ENCODE measurements at places on chromosomes 12 and 14. TPM values are rescaled to one million over a fixed set of nuclear protein-coding genes. Genes with fewer than 3 reads are reported as not detected.

The INSM2 gene
- total RNA-seq: not detected

The CCDC77 gene
- total RNA-seq: 14.4 TPM

DNA sequence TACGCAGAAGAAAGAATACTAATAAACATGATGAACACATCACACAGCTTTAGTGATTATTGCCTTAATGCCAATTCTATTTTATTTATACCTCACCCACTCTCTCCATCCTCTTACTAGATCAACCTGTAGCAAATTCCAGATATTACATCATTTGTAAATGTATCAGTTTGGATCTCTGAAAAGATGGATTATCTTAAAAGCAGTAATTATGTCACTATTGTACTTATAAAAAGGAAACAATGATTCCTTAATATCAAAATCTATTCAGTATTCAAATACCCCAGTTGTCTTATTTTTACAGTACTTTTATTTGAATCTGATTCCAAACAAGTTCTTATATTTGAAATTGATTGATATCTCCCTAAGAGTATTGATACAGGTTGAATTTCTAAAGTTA lies 892.8 kb upstream of the MDGA2 start:
- DNase-seq: no peak

DNA sequence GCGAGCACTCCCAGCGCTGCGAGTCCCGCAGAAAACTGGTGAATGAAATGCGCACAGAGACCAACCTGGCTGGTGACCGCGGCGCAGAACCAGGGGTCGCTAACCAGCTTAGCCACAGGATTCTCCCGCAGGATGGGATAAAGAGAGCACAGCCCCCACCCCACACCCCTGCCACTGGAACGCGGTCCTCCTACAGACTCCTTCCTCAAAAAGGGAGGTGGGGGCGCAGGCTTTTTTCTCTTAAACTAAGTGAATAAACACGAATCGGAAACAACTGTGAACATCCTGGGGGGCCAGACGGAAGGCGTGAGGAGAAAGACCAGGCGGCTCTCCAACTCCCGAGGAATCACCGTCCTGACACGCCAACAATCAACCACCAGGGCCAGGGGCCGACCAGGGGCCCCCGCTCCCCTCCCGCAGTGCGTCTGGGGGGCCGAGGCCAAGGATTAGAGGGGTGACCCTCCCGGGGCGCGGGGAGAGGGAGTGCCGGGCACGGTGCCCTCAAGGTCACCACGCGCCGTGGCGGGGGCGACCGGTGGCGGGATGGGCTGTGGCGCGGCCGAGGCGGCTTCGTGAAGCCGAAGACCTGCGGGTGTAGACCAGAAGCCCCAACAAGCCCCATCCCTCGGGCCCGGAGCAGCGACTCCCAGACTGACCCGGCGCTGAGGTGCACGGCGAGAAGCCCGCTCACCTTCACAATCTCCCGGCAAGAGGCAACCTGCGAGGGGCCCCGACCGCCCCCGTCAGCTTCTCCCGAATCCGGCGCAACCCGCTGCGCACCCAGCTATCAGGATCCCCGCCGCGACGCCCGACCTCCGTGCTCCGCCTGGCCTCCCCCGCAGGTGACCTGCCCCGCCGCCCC lies 704 bp downstream of the ATP2B1 start:
- peak; percentile 30 for DNase-seq

The ERP27 gene
- 4.7 TPM for total RNA-seq

GRCh38 chr12:22536971-22537544 lies 7.3 kb downstream of the C2CD5 start:
- no peak for DNase-seq

DNA sequence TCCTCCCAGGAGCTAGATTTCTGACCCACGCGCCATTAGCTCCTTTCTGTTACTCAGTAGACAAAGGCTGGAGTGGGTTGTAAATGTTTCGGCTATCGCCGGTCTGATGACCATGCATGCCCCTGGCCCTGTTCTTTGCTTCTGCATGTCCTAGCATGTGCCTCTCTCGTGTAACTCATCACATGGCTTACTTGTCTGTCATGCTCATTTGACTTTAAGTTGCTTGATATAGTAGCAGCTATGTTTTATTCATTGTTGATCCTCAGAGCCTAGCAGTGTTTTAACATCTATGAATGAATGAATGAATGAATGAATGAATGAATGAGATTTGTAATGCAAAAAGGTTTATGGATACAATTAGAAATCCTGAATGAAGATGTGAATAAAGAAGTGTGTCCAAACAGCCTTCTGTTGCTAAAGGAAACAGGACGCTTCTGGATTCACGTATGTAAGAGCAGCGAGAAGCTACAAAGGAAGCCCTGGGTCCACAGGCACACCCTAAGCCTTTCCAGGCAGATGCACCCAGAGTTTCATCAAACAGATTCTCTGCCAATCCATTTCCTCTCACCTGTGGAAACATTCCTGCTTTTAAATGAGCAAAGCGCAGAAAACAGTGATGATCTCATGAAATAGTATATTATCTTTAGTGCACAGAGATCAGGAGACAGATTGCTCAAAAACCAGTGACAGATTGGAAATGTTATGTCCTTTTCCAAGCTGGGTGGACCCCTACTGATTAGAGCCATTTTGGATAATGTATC lies 3.4 kb downstream of the GSG1 start:
- DNase-seq: no peak

The MSRB3 gene
- total RNA-seq: 0.18 TPM

DNA sequence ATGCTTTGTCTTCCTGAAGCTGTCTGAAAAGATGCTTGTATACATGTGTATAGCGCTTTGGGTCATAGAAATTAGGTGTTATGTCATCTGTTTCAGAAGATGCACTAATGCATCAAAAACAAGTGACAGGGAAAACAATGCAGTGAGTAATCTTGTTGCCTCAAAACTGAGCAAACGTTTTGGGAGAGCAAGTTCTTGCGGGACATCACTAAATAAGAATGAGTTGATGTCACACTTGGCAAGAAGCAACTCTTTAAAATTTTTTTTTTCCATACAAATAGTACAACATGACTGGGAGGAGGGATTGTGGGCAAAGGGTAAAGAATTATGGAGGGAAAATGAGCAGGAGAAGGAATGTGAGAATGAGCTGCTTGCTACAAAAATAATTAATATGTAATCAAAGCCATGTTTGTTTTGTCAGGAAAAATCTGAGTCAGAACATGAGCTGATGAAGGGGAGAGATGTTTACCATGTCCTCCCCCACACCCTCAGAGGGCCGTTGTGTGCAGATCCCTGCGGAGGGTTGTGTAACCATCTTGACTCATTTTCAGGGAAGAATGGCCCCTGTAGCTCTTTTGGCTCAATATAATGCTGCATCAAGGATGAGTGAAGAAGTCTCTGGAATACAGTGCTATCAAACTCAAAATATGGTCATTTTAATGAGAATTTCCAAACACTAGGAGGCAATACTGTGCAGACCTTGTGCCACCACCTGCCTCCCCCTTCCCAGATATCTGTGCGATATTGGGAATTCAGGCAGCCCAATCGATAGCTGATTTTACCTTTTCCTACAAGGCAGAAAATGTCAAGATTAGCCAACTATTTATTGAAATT lies 41.4 kb downstream of the BORCS5 start:
- no peak for DNase-seq

DNA sequence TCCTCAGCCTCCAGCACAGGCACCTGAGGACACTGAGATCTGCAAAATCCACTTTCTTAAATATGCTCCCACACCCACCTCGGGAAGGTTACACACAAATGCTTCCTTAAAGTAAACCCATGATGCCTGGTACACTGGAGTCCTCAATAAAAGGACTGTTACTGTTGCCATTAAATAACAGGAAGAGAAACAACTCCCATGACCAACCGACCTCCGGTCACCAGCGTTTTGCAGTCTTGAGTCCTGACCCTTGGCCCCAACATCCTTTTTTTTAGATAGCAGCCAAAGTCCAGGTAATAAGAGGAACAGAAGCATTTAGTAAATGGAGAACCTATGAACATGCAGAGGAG lies 42.4 kb downstream of the ITPK1 start:
- no peak for DNase-seq

The EML5 gene
- 0.39 TPM for total RNA-seq

DNA sequence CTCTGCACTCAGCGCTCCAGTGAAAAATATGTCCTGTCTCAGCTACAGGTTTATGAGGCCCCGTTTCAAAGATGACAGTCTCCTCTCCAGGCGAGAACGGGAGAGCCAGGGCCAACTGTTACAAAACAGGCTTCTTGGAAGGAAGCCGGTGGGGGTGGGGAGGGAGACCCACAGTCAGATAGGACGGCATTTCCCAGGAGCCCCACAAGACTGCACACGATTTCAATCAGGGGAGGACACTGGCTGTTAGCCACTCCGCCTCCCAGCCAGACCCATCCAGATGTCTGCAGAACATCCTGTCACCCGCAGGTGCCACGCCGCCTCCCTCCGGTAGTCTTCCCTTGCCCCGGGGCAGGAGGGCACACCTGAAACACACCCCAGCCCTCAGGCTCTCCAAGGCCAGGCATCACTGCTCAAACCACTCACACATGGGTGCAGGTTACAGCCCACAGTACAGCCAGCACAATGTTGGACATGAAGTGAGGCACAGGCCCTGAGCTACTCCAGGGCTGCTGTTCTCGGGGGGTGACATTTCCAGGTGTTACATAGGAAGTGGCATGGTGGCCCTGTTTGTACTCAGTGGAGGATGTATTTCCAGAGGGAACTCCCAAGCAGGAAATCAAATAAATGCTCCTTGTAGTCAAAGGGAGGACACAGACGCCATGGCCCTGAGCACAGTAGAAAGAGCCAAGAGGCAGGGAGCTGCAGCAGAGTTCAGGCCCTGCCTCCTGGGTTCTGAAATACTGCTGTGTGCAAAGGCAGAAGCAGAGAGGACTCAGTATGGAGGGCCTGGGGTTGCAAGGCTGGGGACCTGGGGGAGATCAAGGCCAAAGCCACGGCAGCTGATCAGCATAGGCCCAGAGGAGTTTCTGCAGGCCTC lies 138.1 kb downstream of the BCL11B start:
- peak; percentile 2 for DNase-seq

- DNase-seq: no peak
Measured at GRCh38 chr12:43893670-43894069, 57.8 kb downstream of the TMEM117 start.

DNA sequence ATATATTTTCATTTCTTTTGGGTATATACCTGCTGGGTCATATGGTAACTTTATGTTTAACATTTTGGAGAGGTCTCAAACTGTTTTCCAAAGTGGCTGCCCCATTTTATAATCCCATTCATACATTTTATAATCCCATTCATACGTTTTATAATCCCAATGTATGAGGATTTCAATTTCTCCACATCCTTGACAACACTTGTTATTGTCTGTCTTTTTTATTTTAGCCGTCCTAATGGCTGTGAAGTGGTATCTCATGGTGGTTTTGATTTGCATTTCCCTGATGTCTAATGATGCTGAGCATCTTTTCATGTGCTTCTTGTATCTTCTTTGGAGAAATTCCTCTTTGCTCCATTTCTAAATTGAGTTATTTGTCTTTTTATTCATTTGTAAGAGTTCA lies 6.7 kb upstream of the CFL2 start:
- DNase-seq: no peak

The CDC42BPB gene
- 2.3 TPM for total RNA-seq

GRCh38 chr12:76451528-76451927 lies 103.3 kb upstream of the BBS10 start:
- DNase-seq: no peak

GRCh38 chr14:22200977-22201605 lies 387.9 kb downstream of the DAD1 start:
- DNase-seq: no peak

The STX2 gene
- total RNA-seq: 19.6 TPM

DNA sequence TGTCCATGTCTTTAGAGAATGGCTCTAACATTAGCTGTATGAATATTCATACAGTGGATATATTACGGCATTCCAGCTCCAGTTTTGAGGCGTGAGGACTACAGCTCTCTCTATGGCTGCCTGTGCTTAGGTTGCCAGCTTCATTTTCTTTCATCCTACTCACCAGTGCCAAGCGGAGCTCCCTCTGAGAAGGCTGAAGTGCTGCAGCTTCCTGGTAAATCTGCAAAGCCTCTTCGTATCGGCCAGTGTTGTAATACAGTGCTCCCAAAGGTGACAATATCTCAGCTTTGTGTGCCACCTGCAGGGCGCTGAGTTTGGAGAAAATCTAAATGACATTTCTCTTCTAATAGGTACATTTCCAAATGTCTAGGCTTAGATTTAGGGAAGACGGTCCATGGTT lies 19.8 kb upstream of the OVCH1 start:
- DNase-seq: no peak

The RPS6KL1 gene
- total RNA-seq: 10.8 TPM

- DNase-seq: peak; percentile 75
Measured at GRCh38 chr14:93970965-93971634, 5.3 kb downstream of the ASB2 start.

The ADAM21 gene
- total RNA-seq: not detected

GRCh38 chr14:102408724-102409123 lies 46.0 kb downstream of the TECPR2 start:
- DNase-seq: no peak

- DNase-seq: no peak
Measured at GRCh38 chr12:126362964-126363363, 1297.7 kb downstream of the AACS start.

The TUNAR gene
- not detected for total RNA-seq

GRCh38 chr12:82970614-82971013 lies 283.9 kb downstream of the TMTC2 start:
- DNase-seq: no peak

DNA sequence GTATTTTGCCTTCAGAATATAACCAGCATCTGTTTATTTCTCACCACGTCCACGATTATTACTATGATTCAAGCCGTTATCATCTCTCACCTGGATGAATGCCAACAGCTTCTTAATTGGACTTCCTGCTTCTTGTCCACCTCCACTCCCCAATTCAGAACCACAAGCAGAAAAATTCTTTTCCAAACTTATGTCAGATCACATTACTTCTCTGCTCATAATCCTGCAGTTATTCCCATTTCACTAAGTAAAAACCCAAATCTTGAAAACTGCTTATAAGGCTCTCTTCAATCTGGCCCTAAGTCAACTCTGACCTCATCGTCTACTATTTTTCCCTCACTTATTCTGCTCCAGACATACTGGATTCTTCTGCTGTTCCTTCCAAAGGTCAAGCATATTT lies 2.0 kb downstream of the CRY1 start:
- no peak for DNase-seq
